ENCODE measurements at places on chromosomes 4 and X.

DNA sequence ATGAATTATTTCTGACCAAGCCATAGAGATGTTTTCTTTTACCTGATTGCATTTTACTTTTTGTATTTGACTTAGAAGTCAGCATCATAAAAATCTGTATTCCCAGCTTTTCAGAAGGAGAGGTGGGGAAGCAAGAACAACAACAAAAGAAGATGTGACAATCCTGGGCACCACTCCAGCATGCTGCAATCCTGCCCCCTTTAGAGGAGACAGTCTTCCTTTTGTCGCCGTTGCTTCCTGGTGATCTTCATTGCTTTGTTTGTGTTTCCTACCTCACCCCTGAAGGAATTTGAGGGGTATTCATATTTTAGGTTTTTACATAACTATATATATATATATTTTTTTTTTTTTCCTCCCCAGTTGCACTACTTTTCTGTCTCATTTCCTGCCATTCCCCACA, 3.7 kb downstream of the QRFPR start:
- no peak for DNase-seq

DNA sequence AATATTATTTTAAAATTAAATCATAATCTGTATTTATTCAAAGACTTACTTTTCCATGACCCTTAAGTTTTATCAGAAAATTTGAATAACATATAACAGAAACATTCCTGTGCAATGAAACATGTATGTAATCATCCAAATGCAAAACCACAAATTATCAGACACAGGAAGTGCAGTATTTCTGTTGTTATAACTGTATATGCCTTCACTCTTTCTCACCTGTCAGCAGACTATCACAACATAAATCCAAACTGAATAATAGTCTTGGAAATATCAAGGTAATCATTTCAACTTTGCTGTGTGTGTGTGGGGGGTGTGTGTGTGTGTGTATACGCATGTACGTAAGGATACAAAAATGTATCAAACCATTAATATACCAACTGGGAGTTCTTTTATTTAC, 285.9 kb downstream of the SLC7A11 start:
- no peak for DNase-seq

- DNase-seq: no peak
Measured at GRCh38 chr4:14681330-14681729, 321.0 kb upstream of the CPEB2 start.

GRCh38 chr4:18180122-18180521, 158.6 kb upstream of the LCORL start:
- no peak for DNase-seq

- no peak for DNase-seq
Measured at GRCh38 chrX:147072747-147073146, 258.2 kb upstream of the CXorf51A start.

DNA sequence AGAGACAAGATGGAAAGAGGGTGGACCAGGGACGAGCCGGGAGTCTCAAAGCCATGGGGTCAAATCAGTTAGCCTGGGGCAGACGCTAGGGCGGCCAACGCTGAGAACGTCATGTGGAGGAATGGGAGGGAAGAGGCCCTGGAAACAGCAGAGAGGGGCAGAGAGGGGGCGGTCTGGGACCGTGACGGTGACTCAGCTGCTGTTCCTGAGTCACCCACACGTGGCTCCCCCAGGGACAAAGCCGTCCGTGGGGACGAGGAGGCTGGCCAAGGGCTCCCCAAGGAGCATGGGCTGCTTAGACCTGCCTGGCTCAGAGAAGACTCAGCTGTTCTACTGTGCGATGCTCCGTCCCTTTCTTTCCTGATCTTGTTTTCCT, 108.4 kb upstream of the LRPAP1 start:
- DNase-seq: no peak

Data from CD4-positive, alpha-beta T cell treated with Interferon alpha-2 for 1 hour (primary cell).